ENCODE measurements at places on chromosomes 7 and 10.

DNA sequence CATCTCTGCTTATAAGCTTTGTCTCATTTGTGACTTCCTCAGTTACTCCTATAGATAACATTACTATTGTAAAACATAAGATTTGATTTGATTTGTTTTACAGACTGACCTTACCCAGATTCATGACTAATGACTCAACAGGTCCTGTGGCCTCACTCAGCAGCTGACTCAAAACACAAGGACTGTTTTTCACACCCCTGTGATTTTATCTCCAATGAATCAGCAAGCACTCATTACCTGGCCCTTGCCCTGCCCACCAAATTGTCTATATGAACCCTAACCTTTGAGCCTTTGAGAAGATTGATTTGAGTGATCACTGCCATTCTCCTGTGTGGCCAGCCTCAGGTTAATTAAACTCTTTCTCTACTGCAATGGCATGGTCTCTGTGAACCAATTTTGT is 1064.6 kb upstream of the LRRTM3 start:
- no peak for DNase-seq

DNA sequence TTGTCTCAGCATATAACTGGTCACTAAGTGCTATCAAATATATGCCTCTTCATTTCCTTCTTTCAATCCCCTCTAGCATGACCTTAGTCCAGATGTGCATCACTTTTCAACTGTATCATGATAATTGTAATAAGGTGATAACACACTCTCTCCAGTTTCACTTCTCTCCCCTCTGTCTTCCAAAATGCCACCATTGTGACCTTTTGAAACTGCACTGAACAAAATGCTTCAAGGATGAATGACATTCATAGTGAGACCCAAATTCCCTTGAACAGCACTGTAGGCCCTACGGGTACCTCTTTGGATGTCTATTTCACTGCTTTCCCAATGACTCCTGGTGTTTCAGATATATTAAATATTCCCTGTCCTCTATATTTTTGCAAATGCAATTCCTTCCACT is 224.8 kb downstream of the DNAJB9 start:
- DNase-seq, result no peak

DNA sequence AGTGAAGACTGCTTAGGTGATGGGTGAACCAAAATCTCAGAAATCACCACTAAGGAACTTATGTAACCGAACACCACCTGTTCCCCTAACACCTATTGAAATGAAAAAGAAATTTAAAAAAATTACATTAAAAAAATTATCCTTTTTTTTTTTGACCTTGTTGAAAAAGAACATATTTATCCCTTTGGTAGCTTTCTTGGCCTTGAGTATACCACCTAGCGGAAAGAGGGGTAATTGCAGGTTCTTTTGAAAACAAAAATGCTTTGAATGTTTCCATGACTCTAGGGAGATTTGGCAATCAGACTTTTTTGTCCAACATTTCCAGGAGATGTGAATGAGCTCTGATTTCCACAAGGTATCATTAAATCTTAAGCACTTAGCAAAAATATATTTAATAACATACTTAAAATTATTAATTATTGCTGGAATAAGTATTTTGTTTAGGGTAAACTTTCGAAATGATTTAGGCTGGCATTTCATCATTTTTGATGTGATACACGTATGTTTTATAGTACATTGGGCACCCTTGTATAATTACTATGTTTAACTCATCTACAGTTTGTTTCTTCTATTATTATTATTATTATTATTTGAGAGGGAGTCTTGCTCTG is 47.0 kb upstream of the ELMO1 start:
- peak; percentile 49 for DNase-seq

- DNase-seq, result no peak
Measured at GRCh38 chr7:78399033-78399769, 600.6 kb downstream of the PHTF2 start.

DNA sequence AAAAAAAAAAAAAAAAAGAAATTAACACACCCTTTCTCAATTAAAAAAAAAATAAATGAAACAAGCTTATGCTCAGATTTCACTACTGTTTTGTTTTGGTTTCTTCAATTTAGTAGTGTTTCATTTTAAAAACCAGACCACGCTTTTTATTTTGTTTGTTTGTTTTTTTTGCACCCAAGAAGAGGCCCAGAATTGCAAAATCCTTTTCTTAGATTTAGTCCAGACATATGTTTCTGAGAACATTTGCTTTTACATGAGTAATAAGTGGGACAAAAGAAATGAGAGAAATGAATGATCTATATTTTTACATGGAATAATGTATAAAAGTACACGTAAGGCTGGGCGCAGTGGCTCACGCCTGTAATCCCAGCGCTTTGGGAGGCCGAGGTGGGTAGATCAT is 34.5 kb upstream of the CAMK1D start:
- DNase-seq, result no peak

DNA sequence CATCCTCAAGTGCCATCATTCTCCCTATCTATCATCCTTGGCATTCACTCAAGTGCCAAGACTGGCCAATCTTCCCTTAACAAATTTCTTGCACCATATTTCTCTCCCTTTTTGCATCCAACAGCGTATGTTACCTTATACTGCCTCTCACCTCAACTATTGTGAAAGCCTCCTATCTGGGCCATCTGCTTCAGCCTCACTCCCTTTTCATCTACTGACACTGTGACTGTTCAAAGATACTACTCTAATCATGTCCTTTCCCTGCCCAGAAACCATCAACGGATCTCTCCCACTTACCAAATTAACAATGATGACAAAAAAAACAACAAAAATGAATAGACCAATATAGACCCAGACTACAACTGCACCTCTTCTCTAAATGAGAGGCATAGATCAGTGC is 90.6 kb upstream of the NMT2 start:
- no peak for DNase-seq

- no peak for DNase-seq
Measured at GRCh38 chr7:23175938-23176337, 5.9 kb upstream of the NUP42 start.

- DNase-seq, result no peak
Measured at GRCh38 chr10:8013006-8013405, 41.5 kb upstream of the GATA3 start.

DNA sequence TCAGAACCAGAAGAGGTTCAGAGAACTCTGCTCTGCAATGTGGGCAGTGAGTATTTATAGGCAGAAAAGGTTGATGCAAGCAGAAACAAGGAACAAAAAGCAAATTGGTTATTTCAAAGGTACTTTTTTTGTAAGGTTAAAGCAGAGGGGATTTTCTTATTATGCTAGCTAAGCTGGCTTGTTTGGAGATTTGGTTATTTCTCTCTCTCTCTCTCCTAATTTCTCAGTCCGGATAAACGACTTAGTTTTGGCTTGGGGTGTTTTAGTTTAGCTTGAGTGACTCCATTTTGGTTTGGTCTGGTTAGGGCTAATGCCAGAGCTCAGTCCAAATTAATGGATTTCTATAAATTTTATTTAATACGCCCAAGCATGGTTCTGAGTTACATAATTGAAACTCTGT is 566.8 kb downstream of the SH2D4B start:
- no peak for DNase-seq

- DNase-seq, result no peak
Measured at GRCh38 chr10:3935933-3936359, 150.9 kb upstream of the KLF6 start.

DNA sequence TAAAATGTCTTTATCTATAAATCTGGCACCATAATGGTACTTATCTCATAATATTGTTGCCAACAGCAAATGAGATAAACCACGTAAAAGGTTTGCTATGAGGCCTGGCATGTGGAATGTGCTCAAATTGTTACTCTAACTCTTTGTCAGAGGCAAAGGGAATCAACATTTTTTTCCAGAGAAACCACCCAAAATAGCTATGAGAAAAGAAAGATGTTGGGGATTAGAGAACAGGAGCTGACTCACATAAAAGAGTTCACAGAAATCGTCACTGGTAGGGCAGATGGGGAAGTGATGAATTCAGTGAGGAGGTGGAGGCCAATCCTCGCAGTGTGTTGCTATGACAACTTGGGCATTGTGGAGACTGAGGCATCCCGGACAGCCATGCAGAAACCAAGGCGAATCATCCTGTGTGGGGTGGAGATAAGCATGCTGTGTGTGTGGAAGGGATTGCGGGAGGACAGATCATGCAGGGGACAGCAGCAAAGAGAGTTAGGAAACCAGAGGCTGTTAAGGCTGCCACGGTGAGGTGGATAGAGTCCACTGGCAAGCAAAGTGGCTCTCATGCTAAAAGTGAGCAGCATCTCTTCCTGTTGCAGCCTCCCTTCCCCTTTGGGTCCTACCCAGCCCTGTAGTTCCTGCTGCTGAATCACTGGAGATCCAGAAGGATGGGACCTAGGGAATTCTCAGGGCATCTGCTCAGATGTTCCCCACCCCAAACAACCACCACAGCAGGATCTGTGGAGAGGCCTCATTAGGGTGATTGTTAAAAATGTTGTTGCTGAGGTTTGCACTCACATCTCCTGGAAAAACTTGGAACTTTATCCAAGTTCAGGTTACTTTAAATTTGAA is 103.9 kb downstream of the CUBN start:
- no peak for DNase-seq

- no peak for DNase-seq
Measured at GRCh38 chr10:118734475-118734874, 20.3 kb downstream of the CACUL1 start.

GRCh38 chr7:106312099-106312871 is 27.5 kb upstream of the NAMPT start:
- no peak for DNase-seq

GRCh38 chr7:105346593-105347322 is 42.0 kb downstream of the SRPK2 start:
- no peak for DNase-seq

DNA sequence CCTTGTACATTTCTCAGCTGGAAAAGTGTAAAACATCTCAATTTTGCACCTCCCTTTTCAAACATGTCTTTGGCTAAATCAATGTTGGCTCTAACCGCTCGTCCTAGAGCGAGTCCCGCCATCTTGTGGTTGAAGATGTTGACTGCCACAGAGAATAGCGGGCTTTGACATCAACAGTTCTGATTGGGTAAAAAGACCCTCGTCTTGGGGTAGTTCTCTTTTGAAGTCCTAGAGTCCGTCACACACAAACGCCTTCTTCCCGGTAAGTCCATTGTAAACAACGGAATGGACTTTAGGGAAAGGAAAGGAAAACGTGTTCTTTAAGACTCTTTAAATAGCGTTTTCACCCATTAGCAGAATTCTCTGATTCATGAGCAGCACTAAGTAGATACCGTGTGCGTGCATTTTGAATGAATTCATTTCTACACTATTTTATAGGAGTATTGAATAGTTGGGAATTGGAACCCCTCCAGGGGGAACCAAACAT is 452 bp upstream of the RPP30 start:
- DNase-seq, result peak; percentile 32

GRCh38 chr7:112692333-112692732 is 97.9 kb downstream of the TMEM168 start:
- no peak for DNase-seq

DNA sequence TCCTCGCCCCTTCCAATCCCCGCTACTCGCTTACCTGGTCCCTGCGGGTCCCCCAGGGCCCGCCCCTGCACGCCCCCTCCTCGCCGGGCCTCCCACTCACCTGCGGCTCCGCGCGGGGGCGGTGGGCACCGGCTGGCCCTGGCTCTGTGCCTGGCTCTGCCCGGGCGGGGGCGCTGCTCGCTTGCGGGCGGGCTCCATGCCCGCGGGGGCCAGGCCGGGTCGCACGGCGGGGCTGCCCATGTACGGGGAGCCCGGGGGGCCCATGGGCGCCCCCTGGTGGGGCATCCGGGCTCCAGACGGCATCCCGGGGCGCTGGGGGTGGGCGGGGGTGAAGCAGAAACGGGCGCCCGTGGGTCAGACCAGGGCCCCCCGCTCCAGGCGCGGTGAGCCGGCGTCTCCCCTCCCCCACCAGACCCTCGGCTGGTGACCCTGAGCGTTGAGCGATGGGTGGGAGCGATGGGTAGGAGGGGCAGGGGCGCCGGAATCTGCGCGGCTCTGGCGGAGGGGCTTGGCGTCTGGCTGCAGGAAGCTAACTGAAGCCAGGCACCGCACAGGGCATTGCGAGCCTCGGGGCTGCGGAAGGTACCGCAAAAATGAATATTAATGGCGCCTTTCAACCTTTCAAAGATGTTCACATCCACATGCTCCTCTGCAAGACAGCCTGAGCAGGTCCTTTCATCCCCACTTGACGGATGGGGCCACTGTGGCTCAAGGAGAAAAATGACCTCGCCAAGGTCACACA is 3.0 kb downstream of the SMARCD3 start:
- peak; percentile 83 for DNase-seq

DNA sequence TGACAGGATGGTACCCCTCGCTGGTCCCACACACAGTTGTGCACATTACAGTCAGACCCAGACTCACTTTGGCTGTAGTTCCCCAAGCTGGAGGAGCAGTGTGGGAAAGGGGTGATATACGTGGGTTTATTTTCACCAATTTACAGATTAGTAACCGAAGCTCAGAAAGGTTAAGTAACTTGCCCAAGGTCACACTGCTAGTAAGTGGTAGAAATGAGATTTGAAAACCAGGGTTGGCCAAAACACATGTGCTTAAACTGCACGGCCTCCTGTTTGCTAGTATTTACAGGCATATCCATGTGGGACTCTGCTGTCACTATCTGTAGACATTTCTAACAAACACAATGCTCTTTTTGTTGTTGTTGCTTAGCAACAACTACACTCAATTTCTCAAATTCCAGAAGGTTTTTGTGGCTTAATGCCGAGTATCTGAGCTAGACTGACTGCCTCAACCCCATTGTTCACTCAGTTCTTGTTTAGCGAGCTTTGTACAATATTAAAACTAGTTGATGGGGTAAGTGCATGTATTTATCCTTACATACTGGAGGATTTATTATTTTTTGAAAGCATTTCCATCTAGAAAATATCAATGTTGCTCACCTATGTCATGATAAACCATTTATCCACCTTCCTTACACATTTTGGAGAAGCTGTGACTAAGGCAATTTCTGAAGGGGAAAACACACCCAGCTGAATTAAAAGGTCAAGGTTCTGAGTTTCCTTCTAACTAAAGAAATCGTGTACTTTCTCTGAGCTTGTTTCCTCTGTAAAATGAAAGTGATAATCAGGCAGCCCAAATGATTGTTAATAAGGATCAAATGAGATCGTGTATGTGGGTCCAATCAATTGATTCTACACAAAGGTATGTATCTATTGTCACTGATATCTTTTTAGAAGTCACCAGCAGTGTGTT is 5.3 kb upstream of the TMEM139 start:
- DNase-seq, result no peak

DNA sequence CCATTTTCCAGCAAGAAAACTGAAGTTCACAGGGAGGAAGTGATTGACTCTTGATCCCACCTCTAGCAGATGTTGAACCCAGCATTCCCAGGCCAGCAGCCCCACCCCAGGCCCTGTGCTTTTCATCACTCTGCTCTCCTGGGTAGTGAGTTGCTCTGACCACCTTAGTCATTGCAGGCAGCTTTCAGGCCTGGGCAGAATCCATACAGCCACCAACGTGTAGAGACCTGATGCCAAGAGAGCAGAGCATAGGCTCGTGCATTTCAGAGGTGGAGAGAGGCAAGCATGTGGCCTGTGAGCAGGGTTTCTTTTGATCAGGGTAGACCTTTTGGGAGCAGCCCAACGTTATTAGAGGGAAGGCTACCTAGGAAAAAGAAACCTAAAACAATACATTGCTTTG is 334.6 kb downstream of the PTEN start:
- DNase-seq, result no peak

- DNase-seq, result no peak
Measured at GRCh38 chr7:8254667-8255066, 7.3 kb downstream of the ICA1 start.

- no peak for DNase-seq
Measured at GRCh38 chr7:91327346-91327745, 63.1 kb downstream of the FZD1 start.

GRCh38 chr10:101693978-101694673 is 844 bp downstream of the FBXW4 start:
- peak; percentile 81 for DNase-seq

Data from NCI-H526 (cell line).